ENCODE measurements at places on chromosomes 7 and 10. TPM values are rescaled to one million over a fixed set of nuclear protein-coding genes. Genes with fewer than 3 reads are reported as not detected.

DNA sequence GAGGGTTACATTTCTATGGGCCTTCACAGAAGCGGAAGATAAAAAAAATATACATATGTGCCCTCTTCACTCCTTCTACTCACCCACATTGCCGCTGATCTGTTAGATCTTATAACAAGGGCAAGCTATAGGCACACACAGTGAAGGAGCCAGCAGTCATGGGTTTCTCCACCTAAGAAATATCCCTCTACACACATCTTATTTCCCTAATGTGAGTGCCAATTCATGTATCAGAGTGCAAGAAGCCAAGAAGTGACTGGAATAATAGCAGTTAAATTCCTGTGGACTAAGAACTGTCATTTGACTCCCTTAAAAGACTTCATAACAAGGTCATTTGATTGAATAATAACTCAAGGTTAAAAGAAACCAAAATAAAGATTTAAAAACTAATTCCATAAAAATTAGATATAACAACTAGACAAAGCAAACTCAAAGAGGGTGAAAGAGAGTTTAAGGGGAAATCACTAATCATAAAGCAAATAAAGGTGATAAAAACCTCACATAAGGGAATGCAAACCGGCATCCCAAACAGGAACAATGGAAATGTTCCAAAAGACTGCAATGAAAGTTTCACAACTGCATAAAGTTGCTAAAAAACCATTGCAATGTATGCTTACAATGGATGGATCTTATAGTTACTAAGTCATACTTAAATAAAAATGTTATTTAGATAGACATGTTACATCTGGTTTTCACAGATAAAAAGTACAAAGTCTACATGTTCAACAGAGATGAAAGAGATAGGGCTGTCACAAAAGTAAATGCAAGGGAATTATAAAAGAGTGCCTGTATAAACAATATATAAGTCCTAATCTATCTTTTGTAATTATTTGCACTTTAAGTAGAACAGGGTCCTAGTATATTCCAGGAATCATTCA lies 42.8 kb downstream of the ARHGAP21 start:
- no peaks in the 10 kb centered on the region for H3K27me3 ChIP-seq
- H3K27ac ChIP-seq = no peak overlapping the region
- H3K4me3 ChIP-seq = no peak overlapping the region
- DNase-seq = no peak
- no peaks in the 10 kb centered on the region for H3K36me3 ChIP-seq

DNA sequence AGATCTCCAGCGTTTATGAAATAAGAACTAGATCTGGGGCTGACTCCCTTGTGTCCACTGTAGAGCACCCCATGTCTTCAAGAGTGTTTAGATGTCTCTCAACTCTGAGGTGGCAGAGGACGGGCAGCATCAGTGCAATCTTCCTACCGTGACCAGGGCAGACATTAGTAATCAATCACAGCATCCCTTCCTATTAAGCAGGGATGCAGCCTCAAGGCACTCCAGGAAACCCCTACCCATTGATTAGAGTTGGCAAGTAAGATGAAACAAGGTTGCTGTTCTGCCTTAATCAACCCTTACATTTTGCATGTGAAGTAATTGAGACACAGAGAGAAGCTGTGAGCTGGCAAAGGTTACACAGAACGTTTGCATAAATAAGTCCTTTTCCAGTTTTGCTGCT lies 283.7 kb upstream of the ZMIZ1 start:
- no peak overlapping the region for H3K27ac ChIP-seq
- H3K4me3 ChIP-seq = no peak overlapping the region
- DNase-seq = no peak

DNA sequence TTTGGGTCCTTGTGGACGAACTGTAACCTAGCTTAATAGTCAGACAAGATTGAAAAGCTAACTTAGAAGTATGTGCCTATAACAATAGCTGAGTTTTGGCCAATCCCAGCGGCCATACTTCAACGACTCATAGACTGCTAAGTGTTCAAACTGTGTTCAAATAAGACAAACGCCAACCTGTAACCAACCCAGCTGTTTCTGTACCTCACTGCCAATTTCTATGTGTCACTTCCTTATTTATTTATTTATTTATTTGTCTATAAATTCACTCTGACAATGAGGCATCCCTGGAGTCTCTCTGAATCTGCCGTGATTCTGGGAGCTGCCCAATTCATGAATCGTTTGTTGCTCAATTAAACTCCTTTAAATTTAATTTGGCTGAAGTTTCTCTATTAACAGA lies 21.7 kb downstream of the ST8SIA6 start:
- H3K36me3 ChIP-seq = no peaks in the 10 kb centered on the region
- no peak overlapping the region for H3K27ac ChIP-seq
- H3K27me3 ChIP-seq = no peaks in the 10 kb centered on the region

DNA sequence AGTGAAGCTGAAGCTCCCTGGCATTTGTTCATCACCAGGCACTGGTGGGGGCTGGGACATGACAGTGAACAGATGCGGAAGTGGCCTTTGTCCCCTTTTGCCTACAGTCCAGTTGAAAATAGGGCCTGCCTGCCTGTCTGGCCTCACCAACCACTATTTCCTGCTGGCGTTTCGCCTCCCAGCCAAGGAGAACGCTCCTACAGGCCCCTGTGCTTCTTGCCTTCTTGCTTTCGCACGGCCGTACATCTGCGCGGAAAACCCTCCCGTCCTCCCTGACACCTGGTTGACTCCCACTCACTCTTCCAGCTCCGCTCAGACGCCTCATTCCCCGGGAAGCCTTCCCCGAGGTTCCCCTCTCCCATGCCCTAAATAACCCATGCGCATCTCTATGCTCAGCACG lies 317.3 kb downstream of the PRPF18 start:
- H3K4me1 ChIP-seq = no peaks in the 10 kb centered on the region
- no peak overlapping the region for H3K4me3 ChIP-seq
- DNase-seq = no peak
- H3K27ac ChIP-seq = no peak overlapping the region

DNA sequence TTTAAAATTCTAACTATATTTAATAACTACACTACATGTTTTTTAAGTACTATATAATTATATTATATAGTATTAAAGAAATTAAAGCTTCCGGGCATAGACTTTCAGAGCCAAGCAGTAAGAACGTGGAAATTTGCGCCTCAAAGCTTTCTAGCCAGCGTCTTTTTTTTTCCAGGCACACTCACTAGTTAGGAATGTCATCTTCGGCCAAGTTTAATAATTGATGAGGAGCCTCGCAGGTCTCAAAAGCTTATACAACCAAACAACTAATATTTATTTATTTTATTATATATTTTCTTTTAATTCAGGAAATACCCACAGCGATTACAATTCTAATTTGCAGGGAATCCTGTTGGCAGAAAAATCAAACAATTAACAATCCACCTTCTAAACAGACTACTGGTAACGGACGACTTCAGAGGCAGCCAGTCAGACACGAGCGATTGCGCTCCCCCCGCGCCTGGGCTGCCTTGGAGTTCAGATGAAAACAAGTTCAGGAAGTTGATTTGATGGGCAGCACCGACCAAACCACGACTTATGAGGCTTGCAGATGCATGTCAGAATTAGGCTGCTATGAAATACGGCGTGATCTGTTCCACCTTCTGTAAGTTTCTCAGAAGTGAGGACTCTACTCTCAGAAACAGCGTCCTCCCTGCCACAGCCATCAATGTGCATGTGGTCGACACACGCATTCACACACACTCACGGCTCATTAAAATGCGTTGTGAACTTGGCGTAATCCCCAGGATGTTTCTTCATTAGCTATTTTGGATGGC lies 431.8 kb upstream of the MGMT start:
- no peak overlapping the region for H3K4me3 ChIP-seq
- no peak overlapping the region for H3K27ac ChIP-seq
- no peaks in the 10 kb centered on the region for H3K27me3 ChIP-seq

- no peaks in the 10 kb centered on the region for H3K4me1 ChIP-seq
- H3K4me3 ChIP-seq = no peak overlapping the region
- no peak for DNase-seq
- H3K27ac ChIP-seq = no peak overlapping the region
- no peaks in the 10 kb centered on the region for H3K36me3 ChIP-seq
Observed at GRCh38 chr10:124345521-124345920, 73.2 kb downstream of the OAT start.

GRCh38 chr7:130070861-130071622 lies 708 bp downstream of the KLHDC10 start:
- H3K4me3 ChIP-seq = peak overlapping the region; percentile 99
- no peak for DNase-seq
- no peaks in the 10 kb centered on the region for H3K27me3 ChIP-seq

DNA sequence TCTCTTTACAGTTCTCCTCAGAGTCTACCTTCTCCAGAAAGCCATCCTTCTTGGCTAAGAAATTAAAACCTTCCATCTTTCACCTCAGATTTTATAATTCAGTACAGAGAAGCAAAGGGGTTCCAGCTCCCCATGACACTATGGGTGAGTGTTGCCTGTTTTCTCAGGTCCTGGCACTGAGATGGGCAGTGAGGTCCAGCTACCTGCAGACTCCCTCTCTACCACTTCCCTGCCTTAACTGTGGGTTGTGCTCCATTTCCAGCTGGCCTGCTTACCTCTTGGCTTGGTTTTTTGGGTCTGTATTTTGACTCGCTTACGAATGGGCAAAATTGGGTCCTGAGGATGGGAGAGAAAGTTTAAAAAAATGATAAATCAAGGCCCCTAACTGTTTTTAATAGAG lies 26.3 kb downstream of the ZCWPW1 start:
- H3K4me1 ChIP-seq = no peaks in the 10 kb centered on the region
- H3K27ac ChIP-seq = no peak overlapping the region
- no peaks in the 10 kb centered on the region for H3K36me3 ChIP-seq
- DNase-seq = no peak
- no peak overlapping the region for H3K4me3 ChIP-seq
- no peaks in the 10 kb centered on the region for H3K27me3 ChIP-seq

DNA sequence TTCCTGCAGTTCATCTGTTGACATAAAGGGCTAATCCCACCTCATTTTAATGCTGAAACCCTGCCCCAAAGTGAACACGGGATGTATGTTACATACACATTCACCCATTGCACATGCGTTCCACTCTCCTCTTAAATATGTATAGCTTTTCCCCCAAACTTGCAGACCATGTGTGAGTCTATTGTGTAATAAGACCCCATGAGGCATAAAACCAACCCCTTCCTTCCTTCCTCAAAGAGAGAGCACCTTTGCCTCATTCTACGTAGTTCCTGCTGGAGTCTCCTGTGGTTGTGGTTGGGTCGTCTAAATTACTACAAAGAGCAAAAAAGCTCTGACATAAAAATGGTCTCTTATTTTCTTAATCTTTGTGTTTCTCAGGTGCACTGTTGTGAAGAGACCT lies 345.7 kb upstream of the KLF6 start:
- peak; percentile 37 for DNase-seq
- H3K36me3 ChIP-seq = no peaks in the 10 kb centered on the region
- peaks cover 3% of the 10 kb centered on the region for H3K4me1 ChIP-seq
- H3K4me3 ChIP-seq = no peak overlapping the region

- no peaks in the 10 kb centered on the region for H3K27me3 ChIP-seq
- DNase-seq = no peak
- H3K4me3 ChIP-seq = no peak overlapping the region
- H3K4me1 ChIP-seq = no peaks in the 10 kb centered on the region
Observed at GRCh38 chr7:123787220-123788007, 38.6 kb upstream of the WASL start.

- no peaks in the 10 kb centered on the region for H3K4me1 ChIP-seq
- H3K36me3 ChIP-seq = no peaks in the 10 kb centered on the region
- no peaks in the 10 kb centered on the region for H3K27me3 ChIP-seq
- H3K27ac ChIP-seq = no peak overlapping the region
- H3K4me3 ChIP-seq = no peak overlapping the region
Observed at GRCh38 chr7:85030893-85031292, 156.0 kb downstream of the SEMA3D start.

GRCh38 chr7:71705217-71705616 lies 573.3 kb downstream of the GALNT17 start:
- H3K4me1 ChIP-seq = no peaks in the 10 kb centered on the region
- no peak for DNase-seq
- no peak overlapping the region for H3K27ac ChIP-seq
- no peaks in the 10 kb centered on the region for H3K27me3 ChIP-seq
- H3K4me3 ChIP-seq = no peak overlapping the region
- no peaks in the 10 kb centered on the region for H3K36me3 ChIP-seq

DNA sequence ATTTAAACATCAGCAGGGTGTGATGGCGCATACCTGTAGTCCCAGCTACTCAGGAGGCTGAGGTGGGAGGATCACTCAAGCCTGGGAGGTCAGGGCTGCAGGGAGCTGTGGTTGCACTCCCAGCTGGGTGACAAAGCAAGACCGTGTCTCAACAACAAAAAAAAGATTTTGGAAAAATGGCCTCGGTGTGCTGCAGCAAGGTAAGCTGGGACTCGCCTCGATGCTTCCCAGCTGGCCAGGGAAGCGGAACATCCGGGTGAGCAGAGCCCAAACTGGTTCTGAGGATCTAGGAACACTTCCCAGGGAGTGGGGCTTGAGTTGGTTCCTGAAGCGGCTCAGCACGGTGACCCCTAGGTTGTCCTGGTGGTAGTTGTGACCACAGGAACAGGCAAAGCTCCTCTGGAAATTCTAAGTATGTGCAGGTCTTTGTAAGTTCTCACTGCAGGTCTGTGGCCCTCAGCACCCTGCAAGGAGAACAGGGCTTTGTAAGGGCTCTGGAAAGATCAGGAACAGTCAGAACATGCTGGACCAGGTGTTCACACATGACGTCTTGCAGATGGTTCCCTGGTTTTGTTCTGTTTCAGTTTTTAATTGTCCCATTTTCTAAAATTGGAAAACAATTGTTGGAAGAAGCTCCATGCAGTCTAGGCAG lies 38.6 kb upstream of the ZMIZ2 start:
- no peak for DNase-seq
- H3K36me3 ChIP-seq = no peaks in the 10 kb centered on the region
- no peaks in the 10 kb centered on the region for H3K4me1 ChIP-seq
- no peak overlapping the region for H3K4me3 ChIP-seq

GRCh38 chr7:29043576-29043975 lies 85.4 kb upstream of the TRIL start:
- no peak overlapping the region for H3K27ac ChIP-seq
- DNase-seq = no peak
- H3K4me3 ChIP-seq = no peak overlapping the region

- DNase-seq = no peak
- no peak overlapping the region for H3K4me3 ChIP-seq
- no peak overlapping the region for H3K27ac ChIP-seq
- H3K36me3 ChIP-seq = no peaks in the 10 kb centered on the region
- no peaks in the 10 kb centered on the region for H3K27me3 ChIP-seq
Observed at GRCh38 chr7:88664630-88665233, 94.8 kb upstream of the ZNF804B start.

- H3K27me3 ChIP-seq = no peaks in the 10 kb centered on the region
- H3K4me1 ChIP-seq = no peaks in the 10 kb centered on the region
- H3K36me3 ChIP-seq = no peaks in the 10 kb centered on the region
- H3K27ac ChIP-seq = no peak overlapping the region
- peak; percentile 72 for DNase-seq
Observed at GRCh38 chr10:11036424-11037011, 18.8 kb downstream of the CELF2 start.

GRCh38 chr7:74449809-74450397 lies 3.8 kb upstream of the GTF2IRD1 start:
- H3K27me3 ChIP-seq = no peaks in the 10 kb centered on the region
- no peaks in the 10 kb centered on the region for H3K36me3 ChIP-seq
- H3K4me1 ChIP-seq = peaks cover 17% of the 10 kb centered on the region
- H3K27ac ChIP-seq = no peak overlapping the region
- H3K4me3 ChIP-seq = no peak overlapping the region
- DNase-seq = peak; percentile 81

Gene LBX1
- not detected for total RNA-seq

Gene LARP4B
- total RNA-seq = 103 TPM

Gene ZNF503
- total RNA-seq = 5.2 TPM

Gene KCNH2
- total RNA-seq = 2.5 TPM

Gene CALN1
- total RNA-seq = not detected

Gene LGI1
- total RNA-seq = not detected

Gene COL1A2
- total RNA-seq = 28.0 TPM

Measured in Peyer's patch (tissue), 4 donors.